Nephron progenitor cell (in vitro differentiated cells): ENCODE measurements at places on chromosomes 7 and 10.

- H3K27me3 ChIP-seq: peaks cover 6% of the 10 kb centered on the region
- no peak for DNase-seq
- H3K4me3 ChIP-seq: no peak overlapping the region
- no peak overlapping the region for H3K27ac ChIP-seq
- H3K4me1 ChIP-seq: peaks cover 32% of the 10 kb centered on the region
These were observed 14.1 kb upstream of the CSGALNACT2 start for GRCh38 chr10:43124094-43124521.

DNA sequence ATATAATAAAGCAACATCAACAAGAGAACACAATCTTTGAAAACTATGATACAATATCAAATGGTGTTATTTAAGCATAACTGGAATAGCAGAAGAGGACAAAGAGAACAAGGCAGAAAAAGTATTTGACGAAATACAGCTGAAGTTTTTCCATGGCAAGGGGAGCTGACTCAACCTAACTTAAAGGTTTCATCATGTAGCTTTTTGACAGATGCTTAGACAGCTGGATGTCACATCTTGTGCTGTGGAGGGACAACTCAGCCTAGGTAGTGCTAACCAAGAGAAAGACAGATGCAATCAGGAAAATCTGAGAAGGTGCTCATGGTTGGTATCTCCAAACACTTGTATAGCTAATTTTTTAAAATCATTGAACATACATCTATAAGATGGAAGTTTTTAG, 208.2 kb downstream of the TFEC start:
- H3K4me1 ChIP-seq: peaks cover 8% of the 10 kb centered on the region
- H3K27ac ChIP-seq: no peak overlapping the region
- H3K4me3 ChIP-seq: no peak overlapping the region
- no peaks in the 10 kb centered on the region for H3K36me3 ChIP-seq
- no peaks in the 10 kb centered on the region for H3K27me3 ChIP-seq
- DNase-seq: no peak

- DNase-seq: no peak
- H3K4me1 ChIP-seq: peaks cover 10% of the 10 kb centered on the region
- H3K4me3 ChIP-seq: no peak overlapping the region
- H3K27me3 ChIP-seq: no peaks in the 10 kb centered on the region
- H3K36me3 ChIP-seq: peaks cover 6% of the 10 kb centered on the region
These were observed 104.8 kb upstream of the TRIM24 start for GRCh38 chr7:138355254-138355653.

GRCh38 chr7:132112657-132113056, 463.6 kb downstream of the PLXNA4 start:
- peaks cover 35% of the 10 kb centered on the region for H3K4me1 ChIP-seq
- H3K27me3 ChIP-seq: peaks cover 47% of the 10 kb centered on the region
- no peaks in the 10 kb centered on the region for H3K36me3 ChIP-seq
- no peak overlapping the region for H3K27ac ChIP-seq
- DNase-seq: no peak

DNA sequence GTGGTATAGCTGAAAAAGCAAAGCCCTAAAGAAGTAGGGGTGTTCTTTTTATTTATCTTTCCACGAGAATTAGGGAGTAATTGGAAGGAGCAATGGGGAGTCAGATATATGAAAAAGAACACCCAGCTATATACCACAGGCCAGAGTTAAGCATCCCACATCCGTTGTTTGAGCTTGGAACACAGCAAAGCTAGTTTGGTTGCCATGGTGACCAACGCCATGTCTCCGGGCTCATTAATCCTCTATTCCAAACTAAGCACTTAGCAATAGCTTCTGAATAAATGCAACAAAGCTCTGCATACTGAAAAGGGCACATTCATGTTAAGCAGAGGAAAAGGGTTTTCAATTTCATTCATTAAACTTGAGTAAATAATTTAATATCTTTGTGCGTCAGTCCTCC, 23.5 kb downstream of the ASB4 start:
- no peak overlapping the region for H3K27ac ChIP-seq
- peaks cover 16% of the 10 kb centered on the region for H3K4me1 ChIP-seq
- H3K27me3 ChIP-seq: no peaks in the 10 kb centered on the region
- no peaks in the 10 kb centered on the region for H3K36me3 ChIP-seq
- H3K4me3 ChIP-seq: no peak overlapping the region

DNA sequence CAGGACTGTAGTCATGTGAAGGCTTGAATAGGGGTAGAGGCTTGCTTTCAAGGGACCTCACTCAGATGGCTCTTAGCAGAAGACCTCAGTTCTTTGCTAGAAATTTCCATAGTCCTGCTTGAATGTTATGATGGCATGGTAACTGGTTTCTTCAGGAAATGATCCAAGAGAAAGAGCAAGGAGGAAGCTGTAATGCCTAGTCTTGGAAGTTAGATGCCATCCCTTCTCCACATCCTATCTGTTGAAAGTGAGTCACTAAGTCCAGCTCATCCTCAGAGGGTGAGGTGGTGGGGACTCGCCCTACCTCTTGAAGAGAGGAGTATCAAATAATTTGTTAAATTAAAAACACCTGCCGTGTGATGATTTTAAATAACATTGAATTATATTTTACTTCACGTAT, 4.6 kb downstream of the MGAM start:
- H3K27ac ChIP-seq: no peak overlapping the region
- H3K4me3 ChIP-seq: no peak overlapping the region
- H3K27me3 ChIP-seq: peaks cover 3% of the 10 kb centered on the region
- no peak for DNase-seq
- peaks cover 16% of the 10 kb centered on the region for H3K4me1 ChIP-seq

DNA sequence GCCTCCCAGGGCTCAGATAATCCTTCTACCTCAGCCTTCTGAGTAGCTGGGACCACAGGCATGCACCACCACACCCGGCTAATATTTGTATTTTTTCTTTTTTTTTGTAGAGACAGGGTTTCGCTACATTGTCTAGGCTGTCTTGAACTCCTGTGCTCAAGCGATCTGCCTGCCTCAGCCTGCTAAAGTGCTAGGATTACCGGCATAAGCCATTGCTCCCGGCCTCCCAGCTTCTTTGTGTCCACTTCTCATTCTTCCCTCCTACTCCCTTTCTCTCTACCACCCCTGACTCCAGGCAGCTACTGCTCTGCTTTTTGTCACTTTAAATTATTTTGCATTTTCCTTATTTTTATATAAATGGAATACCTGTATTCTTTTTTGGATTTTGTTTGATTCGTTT, 83.4 kb downstream of the PALS2 start:
- H3K36me3 ChIP-seq: peaks cover 32% of the 10 kb centered on the region
- no peak overlapping the region for H3K27ac ChIP-seq
- H3K4me3 ChIP-seq: no peak overlapping the region
- H3K27me3 ChIP-seq: no peaks in the 10 kb centered on the region
- H3K4me1 ChIP-seq: no peaks in the 10 kb centered on the region
- no peak for DNase-seq

DNA sequence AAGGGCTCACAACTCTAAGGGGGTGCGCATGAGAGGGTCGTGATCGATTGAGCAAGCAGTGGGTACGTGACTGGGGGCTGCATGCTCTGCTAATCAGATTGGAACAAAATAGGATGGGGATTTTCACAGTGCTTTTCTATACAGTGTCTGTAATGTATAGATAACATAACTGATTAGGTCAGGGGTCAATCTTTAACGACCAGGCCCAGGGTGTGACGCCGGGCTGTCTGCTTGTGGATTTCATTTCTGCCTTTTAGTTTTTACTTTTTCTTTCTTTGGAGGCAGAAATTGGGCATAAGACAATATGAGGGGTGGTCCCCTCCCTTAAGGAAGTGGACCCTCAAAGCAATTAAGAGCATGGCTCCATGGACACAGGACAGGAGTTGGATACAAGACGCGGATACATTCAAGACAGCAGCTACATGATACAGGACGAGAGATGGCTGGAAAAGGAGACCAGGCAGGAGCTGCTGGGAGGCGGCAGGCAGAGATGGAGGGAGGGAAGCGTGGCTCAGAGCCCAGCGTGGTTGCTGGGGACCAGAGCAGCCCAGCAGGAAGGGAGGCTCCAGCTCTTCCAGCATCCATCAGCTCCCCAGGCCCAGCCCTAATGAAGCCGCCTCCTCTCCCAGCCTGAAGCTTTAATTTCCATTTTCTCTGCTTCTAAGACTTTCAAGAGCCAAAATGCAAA, 31.6 kb downstream of the GSDME start:
- peaks cover 34% of the 10 kb centered on the region for H3K36me3 ChIP-seq
- no peak overlapping the region for H3K4me3 ChIP-seq
- peaks cover 15% of the 10 kb centered on the region for H3K27me3 ChIP-seq
- H3K4me1 ChIP-seq: peaks cover 31% of the 10 kb centered on the region

DNA sequence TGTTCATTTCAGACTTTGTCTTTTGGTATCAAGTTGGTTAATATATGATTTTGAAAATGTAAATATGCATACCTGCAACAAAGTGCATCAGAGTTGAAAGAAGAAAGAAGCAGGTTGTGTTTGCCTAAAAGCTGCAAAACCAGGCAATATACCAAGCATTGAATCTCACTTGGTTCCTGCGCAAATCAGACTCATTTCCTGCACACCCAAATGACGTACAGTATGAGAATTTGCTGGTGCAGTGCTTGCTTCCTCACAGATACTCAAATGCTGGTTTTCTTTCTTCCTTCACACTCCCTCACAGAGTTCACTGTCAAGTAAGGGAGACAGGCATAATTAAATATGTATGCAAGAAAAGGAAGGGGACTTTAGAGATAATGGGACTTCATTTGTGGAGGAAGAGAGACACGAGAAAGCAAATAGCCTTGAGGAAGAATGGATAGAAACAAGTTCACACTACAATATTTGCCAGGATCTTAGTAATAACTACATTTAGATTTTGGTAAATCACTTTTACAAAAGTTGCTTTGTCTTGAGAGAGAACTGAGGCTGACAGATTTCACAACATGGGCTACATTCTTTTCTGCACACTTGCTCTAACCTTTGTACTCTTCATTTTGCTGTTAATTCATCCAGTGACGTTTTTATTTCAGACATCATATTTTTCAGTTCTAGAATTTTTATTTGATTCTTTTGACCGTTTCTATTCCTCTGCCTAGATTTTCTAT, 56.9 kb upstream of the AOAH start:
- H3K27ac ChIP-seq: no peak overlapping the region
- H3K4me1 ChIP-seq: peaks cover 31% of the 10 kb centered on the region
- DNase-seq: no peak
- no peaks in the 10 kb centered on the region for H3K27me3 ChIP-seq

- H3K4me3 ChIP-seq: peak overlapping the region; percentile 53
- peaks cover 3% of the 10 kb centered on the region for H3K27me3 ChIP-seq
- no peak for DNase-seq
- H3K4me1 ChIP-seq: peaks cover 73% of the 10 kb centered on the region
- no peaks in the 10 kb centered on the region for H3K36me3 ChIP-seq
- H3K27ac ChIP-seq: peak overlapping the region; percentile 99
These were observed 148.7 kb upstream of the PPP2R2D start for GRCh38 chr10:131751827-131752775.

DNA sequence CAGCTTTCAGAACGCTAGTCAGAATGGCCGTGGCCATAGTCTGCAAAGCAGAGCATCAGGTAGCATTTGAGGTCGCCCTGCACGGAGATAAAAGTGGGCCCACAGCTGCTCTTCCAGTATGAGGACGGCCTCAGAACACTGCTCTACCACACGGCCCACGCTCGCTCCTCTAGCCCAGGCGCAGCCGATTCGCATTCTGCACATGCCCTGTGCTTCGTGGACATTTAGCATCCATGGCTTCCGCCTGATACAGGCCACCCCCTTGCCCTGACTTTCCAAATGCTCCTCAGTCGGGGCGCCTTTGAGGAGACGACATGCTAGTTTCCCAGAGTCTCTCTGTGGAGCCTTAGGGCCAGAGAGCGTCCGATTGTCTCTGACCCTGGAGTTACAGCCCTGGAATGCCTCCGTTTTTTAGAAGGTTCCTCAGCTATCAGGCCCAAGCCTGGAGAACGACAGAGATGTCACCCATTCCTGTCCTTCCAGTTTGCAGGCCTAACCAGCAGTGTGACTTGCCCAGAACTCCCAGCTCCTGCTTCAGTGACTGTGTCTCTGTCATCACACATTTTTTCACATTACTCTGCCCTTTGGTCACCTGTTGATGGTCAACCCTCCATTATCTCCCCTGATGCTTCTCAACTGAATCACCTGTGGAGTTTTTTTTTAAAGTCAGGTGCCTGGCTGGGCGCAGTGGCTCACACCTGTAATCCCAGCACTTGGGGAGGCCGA, 14.3 kb downstream of the STRA8 start:
- peaks cover 10% of the 10 kb centered on the region for H3K4me1 ChIP-seq
- peaks cover 9% of the 10 kb centered on the region for H3K27me3 ChIP-seq
- H3K27ac ChIP-seq: peak overlapping the region; percentile 32
- DNase-seq: no peak
- no peak overlapping the region for H3K4me3 ChIP-seq

- no peak for DNase-seq
- H3K36me3 ChIP-seq: no peaks in the 10 kb centered on the region
- H3K4me3 ChIP-seq: no peak overlapping the region
- peaks cover 33% of the 10 kb centered on the region for H3K4me1 ChIP-seq
- H3K27me3 ChIP-seq: peaks cover 3% of the 10 kb centered on the region
These were observed 1199.2 kb downstream of the SORCS3 start for GRCh38 chr10:105840288-105840770.

GRCh38 chr10:100303724-100304319, 17.3 kb upstream of the BLOC1S2 start:
- H3K36me3 ChIP-seq: no peaks in the 10 kb centered on the region
- H3K4me3 ChIP-seq: no peak overlapping the region
- no peak overlapping the region for H3K27ac ChIP-seq
- H3K4me1 ChIP-seq: peaks cover 9% of the 10 kb centered on the region
- no peak for DNase-seq

DNA sequence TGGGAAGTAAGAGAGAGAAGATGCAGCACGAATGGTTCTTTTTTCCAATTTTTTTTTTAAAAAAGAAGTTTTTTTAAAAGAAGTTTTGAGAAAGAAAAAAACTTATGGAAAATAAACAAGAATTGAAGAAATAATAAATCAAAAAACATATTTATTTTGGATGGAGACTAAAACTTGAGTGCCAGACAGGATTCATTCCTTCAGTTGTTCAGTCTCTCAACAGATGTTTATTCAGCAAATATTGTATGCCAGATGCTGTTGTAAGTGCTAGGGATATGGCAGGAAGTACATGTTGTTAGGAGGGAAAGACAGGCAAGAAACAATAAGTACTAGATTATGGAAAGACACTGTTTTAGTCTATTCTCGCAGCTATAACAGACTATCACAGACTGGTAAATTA, 750.7 kb upstream of the PHF14 start:
- no peaks in the 10 kb centered on the region for H3K36me3 ChIP-seq
- no peak overlapping the region for H3K4me3 ChIP-seq
- H3K27ac ChIP-seq: no peak overlapping the region
- H3K27me3 ChIP-seq: peaks cover 3% of the 10 kb centered on the region
- H3K4me1 ChIP-seq: no peaks in the 10 kb centered on the region

DNA sequence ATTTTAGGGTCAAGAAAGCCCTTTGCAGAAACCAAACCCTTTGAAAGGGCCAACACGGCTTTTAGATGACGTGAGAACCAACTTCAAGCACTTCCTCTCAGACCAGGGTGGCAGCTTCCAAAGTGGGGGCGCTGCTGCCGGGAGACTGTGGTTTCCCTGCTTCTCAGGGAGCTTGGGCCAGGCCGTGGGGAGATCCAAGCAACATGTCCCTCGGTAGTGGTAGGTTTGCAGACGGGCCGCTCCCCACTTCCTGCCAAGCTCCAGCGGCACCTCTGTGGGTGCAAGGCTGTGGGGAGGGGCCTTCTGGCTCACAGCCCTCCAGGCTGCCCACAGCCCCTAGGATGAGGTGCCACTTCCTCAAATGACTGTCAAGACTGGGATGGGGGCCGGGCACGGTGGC, 132.4 kb downstream of the FAM53B start:
- H3K27ac ChIP-seq: no peak overlapping the region
- no peak for DNase-seq
- H3K4me1 ChIP-seq: peaks cover 51% of the 10 kb centered on the region
